Right forelimb (tissue), 1 donor: ENCODE measurements at places on chromosomes 2 and 18.
A peak's percentile ranks its signal among the peaks of the same experiment; 100 is the strongest.

DNA sequence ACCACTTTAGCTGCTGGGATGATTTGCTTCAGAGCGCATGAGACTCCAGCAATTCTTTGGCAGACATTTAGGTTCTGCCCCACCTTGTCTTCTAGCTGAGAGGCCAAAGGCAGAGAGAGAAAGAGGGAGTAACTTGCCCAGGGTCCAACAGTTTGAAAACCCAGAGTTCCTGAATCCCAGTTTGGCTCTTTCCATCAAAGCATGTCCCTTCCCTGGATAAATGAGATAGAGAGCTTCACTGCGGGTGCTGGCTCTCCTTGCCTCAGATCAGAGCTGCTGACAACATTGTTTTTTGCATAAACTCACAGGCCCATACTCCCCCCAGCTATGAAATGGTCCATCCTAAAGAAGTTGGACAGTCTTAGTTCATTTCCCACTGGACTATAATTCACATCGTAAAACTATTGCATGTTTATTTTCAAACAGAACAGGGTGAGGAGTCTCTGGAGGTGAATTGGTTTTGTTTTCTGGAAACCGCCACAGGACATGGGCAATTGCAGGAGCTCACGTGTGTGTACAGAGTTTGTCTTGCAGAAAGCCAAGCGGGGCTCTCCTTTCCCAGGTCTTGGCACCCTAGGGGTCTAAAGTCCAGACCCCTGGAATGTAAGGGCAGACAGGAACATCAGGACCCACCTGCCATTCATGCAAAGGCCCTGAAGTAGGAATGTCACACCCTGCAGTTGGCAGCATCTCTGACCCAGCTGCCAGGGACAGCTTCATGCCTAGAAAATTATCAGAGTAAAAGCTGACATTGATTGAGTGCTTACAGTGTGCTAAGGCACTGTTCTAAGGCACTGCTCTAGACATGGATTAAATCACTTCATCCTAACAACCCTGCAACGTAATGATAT, 25.0 kb upstream of the SLC14A2 start:
- peak; percentile 79 for DNase-seq

DNA sequence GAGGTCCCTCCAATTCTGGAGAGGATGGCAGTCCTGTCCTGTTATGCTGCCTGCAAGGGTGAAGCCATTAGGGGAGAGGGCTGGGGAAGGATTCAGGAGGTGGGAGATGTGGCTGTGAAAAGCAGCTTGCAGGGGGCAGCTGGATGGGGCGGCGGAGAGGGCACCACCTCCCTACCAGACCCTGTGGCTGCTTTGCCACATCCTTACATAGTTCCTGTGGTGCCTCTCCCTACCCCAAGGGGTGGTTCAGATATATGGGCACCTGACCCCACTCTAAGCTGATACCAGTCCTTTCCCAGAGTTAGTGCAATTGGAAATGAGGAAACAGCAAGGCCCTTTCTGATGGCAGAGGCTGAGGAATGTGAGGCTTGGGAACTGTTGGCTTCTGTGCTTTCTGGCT, 6.1 kb upstream of the ACOXL start:
- DNase-seq: no peak

- DNase-seq: no peak
Measured at GRCh38 chr2:27212626-27213471, 781 bp upstream of the SLC5A6 start.

- DNase-seq: no peak
Measured at GRCh38 chr18:24031916-24032315, 17.4 kb downstream of the TTC39C start.

DNA sequence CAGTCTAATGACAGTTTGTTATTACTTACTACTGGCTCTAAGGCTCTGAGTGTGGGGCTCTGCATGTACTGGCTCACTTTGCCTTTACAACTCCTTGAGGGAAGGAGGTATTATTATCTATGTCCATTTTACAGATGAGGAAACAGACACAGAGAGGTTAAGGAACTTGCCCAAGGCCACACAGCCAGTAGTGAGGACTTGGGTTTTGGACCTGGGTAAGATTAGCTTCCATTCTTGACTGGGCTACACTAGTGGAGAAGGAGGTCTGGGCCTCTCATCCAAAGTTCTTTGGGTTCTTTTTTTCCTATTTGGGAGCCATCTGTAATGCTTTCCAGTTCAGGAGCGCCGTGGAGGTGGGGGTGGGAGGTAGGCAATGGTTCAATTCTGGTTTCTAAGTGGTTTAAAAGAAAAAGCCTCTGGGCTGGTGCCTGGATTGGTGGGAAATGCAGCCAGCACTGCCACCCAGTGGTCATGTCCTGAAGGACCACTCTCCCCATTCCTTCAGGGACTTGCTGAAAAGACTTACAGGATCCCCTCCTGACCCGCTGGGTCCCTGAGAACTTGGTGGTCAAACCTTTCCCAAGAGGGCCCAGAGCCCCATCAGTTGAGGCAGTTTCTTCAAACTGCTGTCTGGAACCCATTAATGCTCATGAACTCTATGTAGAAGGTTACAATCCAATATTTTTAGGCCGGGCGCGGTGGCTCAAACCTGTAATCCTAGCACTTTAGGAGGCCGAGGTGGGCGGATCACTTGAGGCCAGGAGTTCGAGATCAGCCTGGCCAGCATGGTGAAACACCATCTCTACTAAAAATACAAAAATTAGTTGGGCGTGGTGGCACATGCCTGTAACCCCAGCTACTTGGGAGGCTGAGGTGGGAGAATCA, 38.6 kb upstream of the NOTO start:
- DNase-seq: peak; percentile 83

- no peak for DNase-seq
Measured at GRCh38 chr2:117930775-117931174, 83.1 kb downstream of the CCDC93 start.

DNA sequence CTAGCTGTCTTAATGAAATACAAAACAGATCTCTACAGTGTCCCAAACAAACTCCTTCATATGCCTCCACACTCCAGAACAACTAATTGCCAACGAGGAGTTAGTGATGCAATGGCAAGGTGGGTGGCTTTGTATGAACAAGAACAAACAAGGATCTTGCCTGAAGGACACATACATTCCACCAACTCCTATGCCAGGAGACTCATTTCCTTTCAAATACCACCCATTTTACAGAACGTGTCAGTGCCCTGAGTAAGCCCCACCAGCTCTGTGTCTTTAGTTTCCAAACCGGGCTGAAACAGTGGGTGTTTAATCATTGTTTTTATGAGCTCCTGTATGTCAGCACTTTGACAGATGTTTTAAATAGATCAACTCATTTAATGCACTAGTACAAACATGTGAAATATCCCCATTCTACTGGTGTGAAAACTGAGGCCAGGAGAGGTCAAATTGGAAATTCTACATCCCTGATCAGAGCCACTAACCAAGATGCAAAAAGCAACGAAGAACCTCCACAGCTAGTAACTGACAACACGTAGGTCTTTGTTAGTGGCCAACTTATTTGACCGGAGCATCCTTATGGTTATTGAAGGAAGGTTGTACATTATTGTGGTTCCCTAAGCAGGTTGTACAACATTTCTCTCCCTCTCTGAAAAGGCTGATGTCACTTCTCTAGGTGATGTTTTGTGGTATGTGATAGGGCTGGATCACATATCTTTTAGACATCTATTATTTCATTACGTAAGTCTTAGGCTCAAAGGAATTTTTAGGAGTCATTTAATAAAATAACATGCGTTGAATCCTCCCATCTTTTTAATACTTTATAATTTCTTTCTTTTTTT, 534.9 kb upstream of the TNP1 start:
- no peak for DNase-seq

- DNase-seq: no peak
Measured at GRCh38 chr18:46814399-46814798, 57.5 kb upstream of the ST8SIA5 start.

DNA sequence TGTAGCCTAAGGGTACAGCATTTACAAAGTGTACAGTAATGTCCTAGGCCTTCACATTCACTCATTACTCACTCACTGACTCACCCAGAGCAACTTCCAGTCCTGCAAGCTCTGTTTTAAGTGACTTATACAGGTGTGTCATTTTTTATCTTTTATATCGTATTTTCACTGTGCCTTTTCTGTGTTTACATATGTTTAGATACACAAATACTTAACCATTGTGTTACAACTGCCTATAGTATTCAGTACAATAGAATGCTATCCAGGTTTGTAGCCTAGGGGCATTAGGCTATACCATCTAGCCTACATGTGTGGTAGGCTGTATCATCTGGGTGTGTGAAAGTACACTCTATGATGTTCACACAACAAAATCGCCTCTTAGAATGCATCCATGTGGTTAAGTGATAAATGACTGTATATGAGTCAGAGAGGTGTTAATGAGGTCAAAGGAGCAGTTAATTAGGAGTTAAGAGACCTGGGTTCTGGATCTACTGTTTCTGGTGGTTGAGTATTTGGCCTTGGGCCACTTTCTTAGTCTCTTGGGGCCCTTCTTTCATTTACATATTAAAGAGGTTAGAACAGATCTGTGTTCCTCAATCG, 149.1 kb downstream of the GREB1L start:
- no peak for DNase-seq

GRCh38 chr2:26767129-26767528, 3.0 kb downstream of the SLC35F6 start:
- no peak for DNase-seq

DNA sequence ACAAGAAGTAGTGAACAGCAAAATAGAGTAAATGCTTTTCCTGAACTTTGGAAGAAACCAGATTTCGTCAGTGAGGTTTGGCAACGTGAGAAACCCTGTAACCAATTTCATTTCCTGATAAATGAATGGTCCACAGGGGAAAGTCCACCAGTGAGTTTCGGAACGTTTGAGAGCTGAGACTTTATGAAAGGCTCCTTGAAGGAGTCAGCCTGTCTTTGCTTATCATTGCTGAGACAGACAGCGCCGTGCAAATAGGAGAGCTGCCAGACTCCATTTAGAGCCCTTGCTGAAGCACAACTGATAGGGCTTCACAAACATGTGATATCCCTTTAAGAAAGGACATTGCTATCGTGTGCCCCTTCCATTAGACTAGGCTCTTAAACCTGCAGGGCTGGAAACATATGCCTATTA, 121.8 kb upstream of the SMAD7 start:
- no peak for DNase-seq

DNA sequence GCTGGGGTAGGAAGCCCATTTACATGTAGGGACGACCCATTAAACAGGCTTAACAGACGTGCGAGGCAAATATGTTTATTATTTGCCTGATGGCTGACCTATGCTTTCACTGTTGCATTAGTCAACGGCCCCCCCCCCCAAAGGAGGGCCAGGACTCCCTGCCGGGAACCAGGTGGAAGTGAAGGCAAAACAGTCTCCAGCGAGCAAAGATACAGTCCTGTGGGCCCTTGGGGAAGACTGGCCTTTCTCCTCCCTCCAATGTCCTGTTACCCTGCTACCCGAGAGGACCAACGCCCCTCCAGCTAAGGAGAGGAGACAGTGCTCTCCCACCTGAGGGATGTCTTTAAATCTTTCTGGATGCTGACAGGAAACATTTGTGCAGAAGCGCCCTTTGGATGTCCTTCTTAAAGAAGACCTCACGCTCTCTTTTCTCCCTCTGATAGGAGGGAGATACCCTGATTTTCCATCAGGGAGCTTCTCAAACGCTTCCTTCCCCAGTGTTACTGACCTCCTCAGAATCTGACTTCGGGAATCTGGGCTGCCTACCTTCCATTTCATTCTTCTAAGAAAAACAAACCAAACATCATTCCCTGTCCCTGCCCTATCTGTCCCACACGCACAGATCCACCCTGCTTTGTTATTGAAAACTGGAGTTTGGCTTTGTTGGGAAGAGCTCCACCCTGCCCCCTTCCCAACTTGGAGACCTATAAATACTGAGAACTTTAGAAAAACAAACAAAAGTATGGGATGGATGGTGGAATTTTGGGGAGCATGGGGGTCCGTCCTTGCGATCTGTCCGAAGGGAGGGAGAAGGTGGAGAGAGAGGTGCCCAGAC, 135.9 kb upstream of the SIX3 start:
- DNase-seq: no peak

DNA sequence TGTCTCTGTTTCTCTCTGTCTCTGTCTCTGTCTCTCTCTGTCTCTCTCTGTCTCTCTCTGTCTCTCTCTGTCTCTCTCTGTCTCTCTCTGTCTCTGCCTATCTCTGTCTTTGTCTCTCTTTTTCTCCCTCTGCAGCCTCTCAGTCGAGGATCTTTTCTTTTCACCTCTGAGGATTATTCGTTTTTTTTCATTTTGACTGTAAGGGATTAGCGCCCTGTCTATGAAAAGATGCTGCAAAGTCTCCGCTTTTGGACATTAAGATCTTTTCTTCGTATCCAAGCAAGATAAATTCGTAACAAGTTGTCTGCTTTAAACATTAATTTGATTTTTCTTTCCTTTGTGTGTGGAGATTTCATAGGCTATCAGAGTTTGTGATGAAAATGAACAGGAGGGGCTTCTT, 191.2 kb upstream of the TPO start:
- DNase-seq: no peak

DNA sequence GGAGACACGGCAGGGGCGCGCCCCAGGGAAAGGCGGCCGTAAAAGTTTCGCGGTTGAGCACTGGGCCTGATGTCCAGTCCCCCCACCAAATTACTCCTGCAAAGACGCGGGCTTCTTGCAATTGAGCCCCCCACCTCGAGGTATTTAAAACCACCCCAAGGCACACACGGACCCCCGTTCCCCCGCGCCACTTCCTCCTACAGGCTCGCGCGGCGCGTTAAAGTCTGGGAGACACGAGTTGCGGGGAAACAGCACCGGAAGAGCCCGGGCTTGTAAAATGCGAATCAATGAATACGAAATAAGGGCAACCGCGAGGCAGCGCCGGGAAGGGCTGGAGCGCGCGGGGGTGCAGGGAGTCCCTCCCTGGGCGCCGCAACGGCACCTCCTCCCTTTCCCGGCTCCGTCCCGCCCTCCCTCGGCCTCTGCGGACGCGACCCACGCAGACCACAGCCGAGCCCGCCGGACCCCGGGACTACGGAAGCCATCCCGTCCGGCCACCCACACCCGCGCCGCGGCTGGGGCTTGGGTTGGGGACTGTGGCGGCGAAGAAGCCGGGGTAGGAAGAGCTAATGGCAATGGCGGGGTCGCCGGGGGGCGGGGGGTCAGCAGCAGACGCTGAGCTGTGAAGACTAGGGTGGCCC, 918 bp upstream of the NETO1 start:
- DNase-seq: no peak

DNA sequence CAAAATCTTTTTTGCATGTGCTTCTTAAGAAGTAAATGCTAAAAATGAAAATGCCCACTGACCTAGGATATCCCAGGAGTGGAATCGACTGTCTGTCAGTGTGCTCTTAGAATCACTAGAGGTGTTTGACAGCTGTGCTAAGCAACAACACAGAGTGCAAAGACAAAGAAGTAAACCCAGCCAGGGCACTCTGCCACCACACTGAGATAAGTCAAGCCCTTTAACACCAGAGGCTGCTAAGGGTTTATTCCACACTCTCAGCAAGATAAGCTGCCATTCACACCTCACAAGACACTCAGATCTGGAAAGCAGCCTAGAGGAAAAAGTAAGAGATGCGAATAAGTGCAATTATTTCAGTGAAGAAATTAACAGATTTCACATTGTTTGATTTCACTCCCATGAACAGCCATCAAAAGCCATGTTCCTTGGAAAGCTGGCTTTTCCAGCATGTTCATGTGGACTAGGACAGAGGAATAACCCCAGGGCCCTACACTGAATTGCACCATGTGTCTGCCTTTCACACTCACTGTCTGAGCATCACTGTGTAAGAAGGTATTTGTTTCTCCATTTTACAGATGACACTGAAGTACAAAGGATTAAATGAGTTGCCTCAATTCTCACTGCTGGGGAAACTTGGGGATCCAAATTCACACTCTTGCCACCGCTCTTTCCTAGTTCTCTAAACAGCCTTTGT, 6.0 kb upstream of the BMP10 start:
- DNase-seq: no peak

GRCh38 chr2:127508631-127509034, 17.7 kb downstream of the IWS1 start:
- DNase-seq: peak; percentile 56
